Prostate gland (tissue), 2 donors: ENCODE measurements at places on chromosomes 12 and 14. TPM values are rescaled to one million over a fixed set of nuclear protein-coding genes. Genes with fewer than 3 reads are reported as not detected.

Gene KRT73
- not detected for total RNA-seq

Gene KCNA1
- total RNA-seq, result 0.11 TPM

Gene CCDC38
- 0.14 TPM for total RNA-seq

Gene PPP4R4
- 0.32 TPM for total RNA-seq

Gene BAZ1A
- 31.5 TPM for total RNA-seq

Gene GDF3
- total RNA-seq, result not detected

Gene HVCN1
- 11.2 TPM for total RNA-seq

Gene LLPH
- total RNA-seq, result 17.6 TPM

Gene DNAJC22
- 4.3 TPM for total RNA-seq

Gene PTPRR
- total RNA-seq, result 0.32 TPM

Gene RNASE3
- not detected for total RNA-seq

Gene PLBD1
- 19.5 TPM for total RNA-seq

Gene PHC1
- 104 TPM for total RNA-seq

Gene RNF212B
- 21.1 TPM for total RNA-seq

Gene KSR2
- total RNA-seq, result 1.7 TPM

Gene IAPP
- not detected for total RNA-seq

Gene OTOGL
- total RNA-seq, result 0.59 TPM

Gene BRMS1L
- 6.6 TPM for total RNA-seq

Gene MGST1
- total RNA-seq, result 28.4 TPM

Gene TMEM132C
- total RNA-seq, result 0.46 TPM

Gene MEG3
- 135 TPM for total RNA-seq

Gene PTMS
- 339 TPM for total RNA-seq

Gene AQP6
- 0.40 TPM for total RNA-seq

Gene GPX2
- total RNA-seq, result 55.0 TPM

Gene SLC7A7
- total RNA-seq, result 4.6 TPM

Gene POLR3B
- total RNA-seq, result 9.5 TPM

Gene TAS2R42
- total RNA-seq, result not detected

Gene OR6C3
- total RNA-seq, result not detected

Gene PAX9
- total RNA-seq, result 11.1 TPM

Gene FSCB
- total RNA-seq, result 3.5 TPM

Gene CAPZA3
- not detected for total RNA-seq

Gene FAM181A
- total RNA-seq, result not detected

Gene PACS2
- total RNA-seq, result 124 TPM

Gene MNAT1
- 62.9 TPM for total RNA-seq

Gene MYH6
- 3.1 TPM for total RNA-seq

Gene LAG3
- total RNA-seq, result 0.73 TPM

Gene CMA1
- total RNA-seq, result not detected

Gene SLCO1B1
- not detected for total RNA-seq

Gene NANOG
- 0.05 TPM for total RNA-seq
